Activated CD4-positive, alpha-beta memory T cell treated with anti-CD3 and anti-CD28 coated beads for 36 hours (primary cell): ENCODE measurements at places on chromosomes 11 and 22.

- DNase-seq = no peak
Observed at GRCh38 chr11:119266517-119267255, 50.2 kb downstream of the MCAM start.

- DNase-seq = no peak
Observed at GRCh38 chr22:48803171-48803947, 1024.3 kb downstream of the BRD1 start.

- no peak for DNase-seq
Observed at GRCh38 chr11:34790620-34791019, 125.6 kb downstream of the APIP start.

- no peak for DNase-seq
Observed at GRCh38 chr22:21686634-21687393, 21.0 kb downstream of the PPIL2 start.

- no peak for DNase-seq
Observed at GRCh38 chr11:134578807-134579723, 167.0 kb upstream of the B3GAT1 start.

DNA sequence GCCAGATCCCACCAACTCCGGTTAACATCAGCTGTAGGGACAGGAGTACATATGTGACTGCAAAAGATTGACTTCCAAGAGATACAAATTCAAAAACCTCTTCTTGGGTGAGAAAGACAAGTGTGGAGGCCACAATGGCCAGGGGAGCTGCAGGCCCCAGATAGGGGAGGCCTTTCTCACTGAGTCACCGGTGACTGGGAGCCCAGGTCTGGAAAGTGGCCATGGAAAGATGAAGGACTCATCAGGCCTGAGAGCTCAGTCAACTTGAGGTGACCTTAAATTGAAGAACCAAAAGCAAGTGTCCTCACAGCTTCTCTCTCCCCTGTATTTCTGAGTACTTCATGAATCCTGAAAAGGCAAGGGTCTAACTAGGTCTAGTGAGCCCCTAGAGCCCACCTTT is 90.4 kb upstream of the CLPB start:
- DNase-seq = no peak

DNA sequence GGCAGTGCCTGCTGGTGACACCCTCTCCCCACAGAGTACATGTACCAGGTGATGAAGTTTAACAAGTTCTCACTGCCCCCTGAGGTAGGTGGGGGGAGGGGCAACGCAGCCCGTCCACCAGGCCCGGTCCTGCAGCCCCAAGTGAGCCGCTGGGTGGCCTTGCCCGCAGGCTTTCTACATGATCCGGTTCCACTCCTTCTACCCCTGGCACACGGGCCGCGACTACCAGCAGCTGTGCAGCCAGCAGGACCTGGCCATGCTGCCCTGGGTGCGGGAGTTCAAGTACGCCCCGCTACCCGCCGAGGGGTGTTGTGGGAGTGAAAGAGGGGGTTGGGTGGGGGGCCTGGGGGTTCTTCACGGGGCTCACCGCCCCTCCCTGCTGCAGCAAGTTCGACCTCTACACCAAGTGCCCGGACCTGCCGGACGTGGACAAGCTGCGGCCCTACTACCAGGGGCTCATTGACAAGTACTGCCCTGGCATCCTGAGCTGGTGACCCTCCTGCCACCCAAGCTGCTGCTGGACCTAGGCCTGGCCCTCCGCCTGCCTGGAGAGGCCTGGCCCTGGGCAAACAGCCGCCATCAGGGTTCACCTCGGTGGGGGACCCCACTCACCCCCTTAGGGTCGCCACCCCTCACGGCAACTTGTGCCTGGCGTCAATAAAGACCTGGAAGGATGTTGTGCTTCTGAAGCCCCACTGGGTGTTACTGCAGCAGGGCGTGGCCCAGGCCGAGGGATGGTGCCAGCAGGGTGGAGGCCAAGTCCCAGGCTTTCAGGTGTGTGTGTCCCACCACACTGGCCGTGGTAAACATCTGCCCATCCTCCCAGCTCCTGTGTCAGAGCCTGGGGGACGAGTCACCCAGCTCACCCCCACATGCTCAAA is 2.9 kb downstream of the MIOX start:
- DNase-seq = no peak

DNA sequence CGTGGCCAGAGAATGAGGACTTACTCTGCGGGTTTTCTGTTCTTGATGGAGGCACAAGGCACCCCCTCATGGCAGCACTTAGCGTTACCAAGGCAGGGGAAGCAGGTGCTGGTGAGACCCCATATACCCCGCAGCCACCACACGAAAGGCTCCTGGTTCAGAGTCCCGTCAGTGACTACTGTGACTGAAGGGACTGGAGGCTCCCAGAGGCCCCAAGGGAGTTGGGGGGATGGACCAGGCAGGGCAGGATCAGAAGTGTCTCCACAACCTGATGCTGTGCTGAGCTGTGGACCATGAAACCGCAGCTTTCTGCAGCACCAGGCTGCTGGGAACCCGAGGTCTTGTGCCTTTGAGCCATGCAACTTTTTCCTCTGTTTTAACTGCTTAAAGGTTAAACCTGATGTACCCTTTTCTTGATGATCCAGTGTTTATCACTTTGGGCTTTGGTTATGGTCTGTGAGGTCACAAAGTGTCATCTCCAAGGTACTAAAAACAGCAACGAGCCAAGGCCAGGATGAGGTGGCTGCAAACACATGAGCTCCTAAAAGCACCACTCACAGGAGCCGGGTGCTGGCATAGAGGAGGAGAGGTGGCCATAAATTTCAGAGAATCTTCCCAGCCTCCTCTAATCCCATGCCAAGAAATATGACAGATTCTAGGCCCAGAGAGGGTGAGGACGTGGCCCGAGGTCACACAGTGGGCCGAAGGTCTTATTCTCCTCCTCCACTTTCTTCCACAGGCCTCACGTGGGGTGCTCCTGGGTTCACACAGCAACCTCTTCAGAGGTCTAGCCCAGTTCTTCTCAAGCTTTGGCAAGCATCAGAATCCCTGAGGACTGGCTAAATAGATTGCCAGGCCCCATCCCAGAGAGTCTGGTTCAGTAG is 4.2 kb upstream of the LRRC32 start:
- no peak for DNase-seq
